CD4-positive, CD25-positive, alpha-beta regulatory T cell (primary cell): ENCODE measurements at places on chromosomes 11 and 22. TPM values are rescaled to one million over a fixed set of nuclear protein-coding genes. Genes with fewer than 3 reads are reported as not detected.

DNA sequence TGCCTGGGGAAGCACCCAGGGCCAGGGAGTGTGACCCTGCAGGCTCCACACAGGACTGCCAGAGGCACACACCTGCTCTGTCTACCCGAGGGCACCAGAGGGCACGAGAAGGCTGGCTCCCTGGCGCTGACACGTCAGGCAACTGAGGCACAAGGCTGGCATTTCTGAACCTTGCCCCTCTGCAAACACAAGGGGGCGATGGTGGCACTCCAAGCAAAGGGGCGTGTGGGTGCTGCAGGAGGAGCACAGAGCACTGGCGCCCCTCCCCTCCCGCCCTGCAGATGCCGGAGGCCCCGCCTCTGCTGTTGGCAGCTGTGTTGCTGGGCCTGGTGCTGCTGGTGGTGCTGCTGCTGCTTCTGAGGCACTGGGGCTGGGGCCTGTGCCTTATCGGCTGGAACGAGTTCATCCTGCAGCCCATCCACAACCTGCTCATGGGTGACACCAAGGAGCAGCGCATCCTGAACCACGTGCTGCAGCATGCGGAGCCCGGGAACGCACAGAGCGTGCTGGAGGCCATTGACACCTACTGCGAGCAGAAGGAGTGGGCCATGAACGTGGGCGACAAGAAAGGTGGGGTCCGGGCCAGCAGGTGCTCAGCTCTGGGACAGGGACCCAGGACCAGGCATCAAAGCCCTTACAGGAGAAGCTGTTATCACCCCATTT, 20.8 kb upstream of the TXNRD2 start:
- H3K27me3 ChIP-seq = no peaks in the 10 kb centered on the region
- peak; percentile 82 for DNase-seq
- H3K4me1 ChIP-seq = no peaks in the 10 kb centered on the region
- H3K27ac ChIP-seq = no peak overlapping the region
- no peaks in the 10 kb centered on the region for H3K36me3 ChIP-seq
- no peak overlapping the region for H3K4me3 ChIP-seq

DNA sequence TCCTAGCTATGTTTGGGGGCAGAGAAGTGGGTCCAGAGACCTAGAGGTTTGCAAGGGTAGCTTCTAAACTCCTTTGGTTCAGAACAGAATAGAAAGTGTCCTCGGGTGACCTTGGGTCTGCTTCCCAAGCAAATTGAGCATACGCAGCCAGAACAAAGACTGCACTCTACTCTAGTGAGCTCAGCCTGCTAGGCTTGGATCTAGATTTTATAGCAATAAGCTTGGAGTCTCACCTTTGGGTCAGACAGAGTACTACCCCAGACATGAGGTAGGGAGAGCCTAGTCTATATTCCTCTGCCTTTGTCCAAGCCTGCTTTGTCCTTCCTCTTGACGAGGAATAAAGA, 52.6 kb upstream of the ELF5 start:
- no peaks in the 10 kb centered on the region for H3K36me3 ChIP-seq
- H3K27me3 ChIP-seq = peaks cover 5% of the 10 kb centered on the region
- no peaks in the 10 kb centered on the region for H3K4me1 ChIP-seq
- DNase-seq = no peak
- H3K4me3 ChIP-seq = no peak overlapping the region
- no peak overlapping the region for H3K27ac ChIP-seq

GRCh38 chr11:5291207-5291838, 10.4 kb downstream of the OR51B4 start:
- no peaks in the 10 kb centered on the region for H3K4me1 ChIP-seq
- no peaks in the 10 kb centered on the region for H3K27me3 ChIP-seq
- H3K27ac ChIP-seq = no peak overlapping the region
- H3K4me3 ChIP-seq = no peak overlapping the region
- H3K36me3 ChIP-seq = no peaks in the 10 kb centered on the region

DNA sequence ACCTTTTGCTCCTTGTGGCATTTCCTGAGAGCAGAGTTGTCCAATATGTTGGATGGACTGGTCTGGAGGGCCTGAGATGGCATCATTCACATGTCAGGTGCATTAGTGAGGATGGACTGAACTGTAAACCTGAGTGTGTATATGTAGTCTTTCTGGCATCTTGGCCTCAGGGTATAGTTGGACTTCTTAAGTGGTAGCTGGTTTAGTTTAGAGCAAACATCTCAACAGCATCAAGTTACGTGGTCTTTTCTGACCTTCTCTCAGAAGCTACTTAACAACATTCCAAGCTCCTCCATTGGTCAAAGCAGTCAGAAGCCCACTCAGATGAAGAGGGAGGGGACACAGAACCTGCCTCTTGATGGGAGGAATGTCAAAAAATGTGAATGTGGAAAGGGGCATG, 829.9 kb downstream of the METTL15 start:
- no peak overlapping the region for H3K4me3 ChIP-seq
- H3K4me1 ChIP-seq = no peaks in the 10 kb centered on the region
- no peak overlapping the region for H3K27ac ChIP-seq
- DNase-seq = no peak
- no peaks in the 10 kb centered on the region for H3K36me3 ChIP-seq
- H3K27me3 ChIP-seq = no peaks in the 10 kb centered on the region

DNA sequence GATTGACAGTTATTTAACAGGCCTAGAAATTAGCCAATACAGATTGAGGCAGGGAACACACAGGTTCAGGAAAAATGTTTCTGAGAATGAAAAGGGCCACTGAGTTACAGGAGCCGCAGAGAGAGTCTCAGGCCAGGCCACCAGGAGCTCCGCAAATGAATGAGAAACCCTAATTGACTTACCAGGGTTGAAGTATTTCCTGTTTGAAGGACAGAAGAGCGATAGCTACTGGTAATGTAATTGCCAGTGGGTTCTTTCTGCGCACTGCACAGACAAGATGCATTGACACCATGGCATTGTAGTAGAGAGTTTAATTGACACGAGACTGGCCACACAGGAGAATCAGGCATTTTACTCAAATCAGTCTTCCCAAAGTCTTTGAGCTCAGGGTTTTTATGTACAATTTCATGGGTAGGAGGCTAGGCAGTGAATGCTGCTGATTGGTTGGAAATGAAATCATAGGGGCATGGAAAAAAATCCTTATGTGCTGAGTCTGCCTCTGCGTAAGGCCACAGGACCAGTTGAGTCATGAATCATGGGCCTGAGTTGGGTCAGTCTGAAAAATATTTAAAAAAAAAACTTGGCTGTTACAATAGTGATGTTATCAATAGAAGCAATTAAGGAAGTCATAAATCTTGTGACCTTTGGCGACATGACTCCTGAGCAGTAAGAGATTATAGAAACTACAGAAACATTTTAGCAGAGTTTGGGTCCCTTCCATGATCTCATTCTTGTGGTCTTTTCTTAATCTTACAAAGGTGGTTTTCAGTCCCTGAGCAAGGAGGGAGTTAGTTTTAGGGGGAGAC, 203.8 kb downstream of the CASP12 start:
- DNase-seq = no peak
- no peaks in the 10 kb centered on the region for H3K27me3 ChIP-seq
- H3K4me1 ChIP-seq = no peaks in the 10 kb centered on the region
- no peak overlapping the region for H3K27ac ChIP-seq
- no peak overlapping the region for H3K4me3 ChIP-seq
- H3K36me3 ChIP-seq = no peaks in the 10 kb centered on the region

DNA sequence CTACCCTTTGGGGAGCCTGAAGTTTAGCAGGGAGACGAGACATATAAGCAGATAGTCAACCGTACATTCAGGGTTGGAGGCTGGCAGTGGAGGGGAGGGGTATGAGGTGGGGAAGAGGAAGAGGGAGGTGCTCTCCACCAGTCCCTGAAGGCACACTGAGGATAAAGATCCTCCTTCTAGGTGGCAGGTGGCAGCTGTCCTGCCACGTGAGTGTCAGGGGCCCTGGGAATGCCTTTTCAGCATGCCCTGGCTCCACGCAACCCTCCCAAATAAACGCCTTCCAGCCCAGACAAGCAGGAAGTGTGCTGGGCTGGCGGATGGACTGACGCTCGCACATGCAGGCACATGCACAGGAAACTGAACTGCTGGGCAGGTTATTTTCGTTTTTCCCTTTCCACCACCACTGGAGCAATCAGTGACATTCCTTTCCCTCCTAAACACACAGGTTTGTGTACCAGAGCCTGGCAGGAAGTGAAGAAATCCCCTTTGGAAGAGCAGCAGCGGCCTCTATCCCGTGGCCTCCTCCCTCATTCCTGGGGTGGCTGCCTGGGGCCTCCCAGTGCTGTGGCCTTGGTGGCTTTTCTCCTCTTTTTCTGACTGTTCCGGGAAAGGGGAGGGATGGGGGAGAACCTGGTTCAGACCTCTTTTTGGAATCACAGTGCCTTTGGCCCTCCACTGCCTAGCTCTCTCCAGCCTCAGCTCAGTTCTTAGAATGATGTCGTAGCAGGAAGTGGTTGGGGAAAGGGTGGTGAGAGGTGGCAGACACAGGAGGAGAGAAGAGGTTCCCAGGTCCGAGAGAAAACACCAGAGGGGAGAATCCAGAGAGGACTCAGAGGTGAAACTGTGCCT, 157.0 kb upstream of the TIMP3 start:
- DNase-seq = peak; percentile 9
- H3K27ac ChIP-seq = peak overlapping the region; percentile 56
- no peaks in the 10 kb centered on the region for H3K27me3 ChIP-seq
- peaks cover 12% of the 10 kb centered on the region for H3K4me1 ChIP-seq

GRCh38 chr11:110089617-110090282, 3.4 kb upstream of the ZC3H12C start:
- H3K4me3 ChIP-seq = no peak overlapping the region
- H3K27ac ChIP-seq = no peak overlapping the region
- no peaks in the 10 kb centered on the region for H3K36me3 ChIP-seq
- peaks cover 11% of the 10 kb centered on the region for H3K4me1 ChIP-seq

Gene HPX
- total RNA-seq = 1.5 TPM

Gene SEPTIN3
- 0.67 TPM for total RNA-seq

Gene ANAPC15
- 46.3 TPM for total RNA-seq

Gene OR51I1
- total RNA-seq = not detected
